ENCODE measurements at places on chromosomes 12 and 14.

- no peak for DNase-seq
These were observed 178.2 kb downstream of the BCL11B start for GRCh38 chr14:99093532-99094517.

DNA sequence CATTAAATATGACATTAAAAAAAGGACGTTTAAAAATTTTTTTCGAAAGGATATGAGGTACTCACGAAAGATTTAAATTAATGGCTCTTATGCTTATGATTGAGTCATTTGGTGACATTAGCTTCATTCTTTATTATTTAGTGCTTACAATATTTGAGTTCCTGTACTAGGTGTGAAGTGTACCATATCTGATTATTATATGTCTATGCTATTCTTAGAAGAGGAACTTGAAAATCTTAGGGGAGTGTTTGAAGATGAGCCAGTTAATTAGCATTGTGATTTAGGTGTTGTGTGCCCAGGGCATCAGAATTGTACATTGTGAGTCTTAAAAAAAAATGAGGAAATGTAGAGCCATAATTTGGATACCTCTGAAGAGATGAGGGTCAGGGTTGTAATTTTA, 118.6 kb downstream of the FUT8 start:
- no peak for DNase-seq

- DNase-seq, result no peak
These were observed 13.4 kb upstream of the PPP1R1A start for GRCh38 chr12:54601841-54602240.

DNA sequence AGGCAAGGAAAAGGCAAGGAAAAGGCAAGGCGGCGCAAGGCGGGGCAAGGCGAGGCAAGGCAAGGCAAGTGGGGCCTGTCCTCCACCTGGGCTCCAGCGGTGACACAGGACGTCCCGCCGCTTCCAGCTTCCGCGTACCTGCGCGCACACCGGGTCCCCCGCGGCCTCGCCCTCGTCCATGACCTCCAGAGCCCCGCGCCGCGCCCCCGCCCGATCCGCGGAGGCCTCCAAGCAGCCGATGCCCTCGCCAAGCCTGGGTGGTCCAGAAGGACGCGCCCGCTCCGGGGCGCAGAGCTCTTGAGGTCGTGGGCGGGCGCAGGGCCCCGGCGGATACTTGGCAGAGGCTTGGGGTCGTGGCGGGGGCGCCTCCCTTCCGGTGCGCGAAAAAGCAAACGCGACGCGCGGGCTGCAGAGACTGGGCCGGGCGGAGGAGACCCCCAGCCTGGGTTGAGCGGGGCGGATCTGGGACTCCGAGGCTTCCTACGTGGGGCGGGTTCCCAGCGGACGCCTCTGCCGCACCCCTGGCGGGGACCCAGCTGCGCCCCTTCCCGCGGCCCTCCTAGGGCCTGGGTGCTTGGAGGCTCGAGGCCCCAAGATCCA, 60.8 kb upstream of the EIF5 start:
- no peak for DNase-seq

GRCh38 chr14:69553252-69553651, 21.4 kb downstream of the CCDC177 start:
- no peak for DNase-seq

DNA sequence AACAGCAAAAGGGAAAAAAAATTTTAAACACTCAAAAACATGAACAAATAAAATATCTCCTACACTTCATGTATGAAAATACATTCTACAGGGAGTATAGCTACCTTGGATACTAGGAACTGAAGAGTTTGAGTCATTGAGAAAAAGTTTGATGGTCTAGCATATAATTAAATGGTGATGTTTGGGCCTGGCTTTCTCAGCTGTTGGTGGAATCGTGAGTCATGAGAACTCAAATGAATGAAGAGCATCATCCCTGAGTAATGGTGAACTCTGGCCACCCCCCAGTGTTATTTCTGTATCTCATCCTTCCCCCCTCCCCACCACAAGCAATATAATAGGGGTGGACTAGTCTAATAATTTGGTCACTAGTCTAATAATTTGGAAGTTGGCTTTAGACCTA, 6.7 kb upstream of the SLC6A15 start:
- DNase-seq, result no peak

DNA sequence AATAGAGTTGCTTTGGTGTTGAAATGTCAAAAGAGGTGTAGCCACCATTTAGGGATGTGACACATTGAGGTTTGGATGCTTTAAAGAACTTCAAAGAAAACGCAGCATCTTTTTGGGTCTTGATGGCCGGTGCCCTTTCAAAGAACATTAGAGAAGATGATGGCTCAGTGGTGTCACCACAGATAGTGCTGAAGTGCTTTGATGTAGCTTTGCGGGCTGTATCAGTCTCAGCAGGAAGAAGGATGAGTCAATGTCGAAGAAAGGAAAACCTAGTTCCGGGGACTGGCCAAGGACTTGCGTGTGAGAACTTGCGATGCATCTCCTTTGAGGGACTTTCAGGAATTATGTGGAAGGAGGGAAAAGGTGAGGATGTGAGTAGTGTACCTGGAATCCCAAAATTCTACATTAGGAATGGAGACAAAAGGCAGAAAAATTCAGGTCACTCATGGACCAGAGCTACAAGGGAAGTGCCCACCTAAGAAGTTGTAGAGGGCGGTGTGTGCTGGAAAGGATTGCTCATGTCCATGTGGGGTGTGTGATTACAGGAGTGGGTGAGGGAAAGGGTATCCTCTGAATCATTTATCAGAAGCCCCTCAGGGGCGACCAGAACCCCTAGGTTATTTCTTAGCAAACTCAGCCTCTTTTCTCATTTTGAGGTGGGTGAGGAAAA, 39.7 kb upstream of the GZMB start:
- no peak for DNase-seq

DNA sequence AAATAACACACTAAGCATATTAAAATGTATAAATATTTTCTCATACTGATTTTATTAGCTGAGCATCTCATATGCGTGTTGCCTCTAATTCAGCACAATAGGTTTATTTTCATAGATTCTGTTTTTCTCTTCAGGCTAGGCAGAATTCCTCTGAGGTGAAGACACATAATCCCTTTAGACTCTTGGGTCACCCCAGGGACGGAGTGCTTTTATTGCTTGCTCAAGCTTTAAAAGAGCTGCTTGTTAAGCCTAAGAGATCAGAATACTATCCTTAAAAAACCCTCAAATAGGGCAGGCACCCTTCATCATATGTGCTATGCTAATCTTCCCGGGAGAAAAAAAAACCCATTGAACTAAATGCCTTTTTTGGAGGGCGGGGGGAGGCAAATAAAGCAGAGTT, 390.1 kb downstream of the KCNH5 start:
- no peak for DNase-seq

DNA sequence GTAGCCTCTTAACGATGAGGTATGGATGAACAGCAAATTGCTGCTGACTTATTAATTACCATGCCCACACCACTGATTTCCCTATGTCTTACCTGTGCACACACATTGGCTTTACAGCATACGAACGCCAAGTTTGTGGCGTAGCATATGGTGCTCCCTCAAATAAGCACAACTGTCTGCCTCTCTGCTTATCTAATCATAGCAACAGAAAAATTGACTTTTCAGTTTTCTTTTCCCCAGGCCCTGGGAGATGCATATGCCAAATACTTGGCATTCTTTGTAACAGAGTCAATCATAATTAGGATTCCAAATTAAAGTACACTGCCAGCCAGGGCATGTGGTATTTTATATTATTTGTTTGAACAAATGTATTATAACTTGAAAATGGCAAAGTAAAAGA, 625.5 kb downstream of the DIO2 start:
- no peak for DNase-seq

- no peak for DNase-seq
These were observed 142.8 kb downstream of the PAWR start for GRCh38 chr12:79547735-79548609.

- no peak for DNase-seq
These were observed 226.2 kb upstream of the CRY1 start for GRCh38 chr12:107319533-107320032.

- no peak for DNase-seq
These were observed 27.7 kb upstream of the TBX3 start for GRCh38 chr12:114711689-114712152.

- no peak for DNase-seq
These were observed 110.2 kb downstream of the VCPKMT start for GRCh38 chr14:50006141-50006540.

GRCh38 chr12:95336387-95337067, 118.9 kb downstream of the VEZT start:
- peak; percentile 12 for DNase-seq

DNA sequence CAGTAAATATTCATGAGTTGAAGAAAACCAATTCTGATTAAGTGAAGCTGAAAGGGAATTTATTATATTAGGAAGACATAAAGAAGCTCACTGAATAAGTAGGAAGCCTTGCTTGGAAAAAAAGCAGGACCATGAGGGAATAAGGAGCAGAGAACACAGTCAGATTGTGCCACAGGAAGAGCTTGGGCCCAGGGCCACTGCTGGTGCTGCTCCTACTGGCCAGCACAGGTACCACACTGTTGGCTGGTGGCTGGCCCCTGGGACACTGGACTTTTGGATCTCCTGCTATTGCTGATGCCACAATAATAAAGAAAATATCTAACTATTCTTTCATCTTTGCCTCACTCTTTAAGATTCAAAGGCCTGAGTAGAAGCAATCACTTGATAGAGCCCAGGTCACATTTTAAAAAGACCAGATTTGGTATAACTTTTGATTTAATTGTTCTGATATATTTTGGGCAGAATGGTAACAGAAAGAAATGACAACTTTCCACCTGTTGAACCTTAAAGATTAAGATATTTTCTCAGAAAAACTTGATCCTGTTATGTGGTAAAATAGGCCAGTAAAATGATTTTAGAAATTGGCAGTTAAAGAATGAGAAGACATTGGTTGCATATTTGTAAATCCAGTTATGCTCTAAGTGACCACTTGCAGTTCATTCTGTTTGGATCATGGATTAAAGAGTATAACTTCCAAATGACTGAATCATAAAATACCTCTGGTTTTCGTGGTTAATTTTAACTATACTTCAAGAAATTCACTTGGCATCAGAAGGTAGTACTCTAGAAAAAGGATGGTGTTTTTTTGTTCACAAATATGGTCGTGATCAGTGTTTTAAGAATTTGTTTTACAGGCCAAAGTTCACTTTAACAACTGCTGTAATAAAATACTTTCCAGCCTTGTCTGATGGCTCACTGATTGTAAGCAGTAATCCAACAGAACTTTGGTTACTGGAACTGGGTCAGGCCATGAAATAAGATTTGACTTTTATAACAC, 68.3 kb downstream of the DERA start:
- no peak for DNase-seq

- no peak for DNase-seq
These were observed 2.3 kb upstream of the KRT5 start for GRCh38 chr12:52522346-52523011.

GRCh38 chr12:31265722-31266121, 60.2 kb downstream of the SINHCAF start:
- DNase-seq, result no peak

DNA sequence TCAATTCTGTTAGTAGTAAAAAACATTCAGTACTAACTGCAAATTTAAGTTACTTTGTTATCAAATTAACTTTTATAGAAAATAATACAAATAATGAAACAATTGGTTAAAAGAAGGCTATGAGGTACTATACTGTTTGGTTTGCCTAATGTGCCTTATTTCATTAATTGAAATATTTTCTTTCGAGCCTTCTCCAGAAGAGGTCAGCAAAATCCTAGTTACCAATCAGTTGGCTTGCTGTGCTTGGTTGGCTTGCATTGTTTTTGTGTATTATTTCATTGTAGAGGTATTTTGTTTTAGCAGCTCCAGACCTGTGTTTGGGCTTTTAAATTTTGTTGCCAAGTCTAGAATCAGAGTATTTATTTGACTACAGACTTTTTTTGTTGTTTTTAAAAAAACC, 68.5 kb downstream of the AEBP2 start:
- DNase-seq, result no peak

- no peak for DNase-seq
These were observed 31.9 kb downstream of the DNAH10 start for GRCh38 chr12:123794027-123794426.

Measured in thoracic aorta (tissue), 2 donors.